ENCODE measurements at places on chromosomes 4 and X.
A peak's percentile ranks its signal among the peaks of the same experiment; 100 is the strongest.

DNA sequence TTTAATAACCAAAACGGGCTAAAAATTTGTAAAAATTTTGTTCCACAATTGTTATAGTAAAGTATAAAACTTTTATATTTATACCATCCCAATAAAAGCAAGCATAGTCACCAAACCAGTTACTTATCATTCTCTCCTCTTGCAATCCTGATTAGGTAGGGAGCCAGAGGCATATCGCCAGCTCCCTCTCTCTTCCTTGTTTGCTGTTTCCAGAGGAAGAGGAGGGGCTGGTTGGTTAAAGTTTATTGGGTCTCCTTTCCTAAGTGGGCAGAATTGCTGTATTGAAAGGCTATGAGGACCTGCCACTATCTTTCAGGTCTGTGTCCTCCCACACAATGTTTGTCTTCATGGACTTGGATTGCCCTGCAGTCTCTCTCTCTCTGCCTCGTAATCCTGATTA, 29.6 kb upstream of the BBS12 start:
- no peak for DNase-seq

GRCh38 chr4:121273191-121273590, 107.6 kb downstream of the QRFPR start:
- DNase-seq = no peak

- peak; percentile 50 for DNase-seq
Measured at GRCh38 chrX:96435378-96436035, 249.1 kb upstream of the DIAPH2 start.

DNA sequence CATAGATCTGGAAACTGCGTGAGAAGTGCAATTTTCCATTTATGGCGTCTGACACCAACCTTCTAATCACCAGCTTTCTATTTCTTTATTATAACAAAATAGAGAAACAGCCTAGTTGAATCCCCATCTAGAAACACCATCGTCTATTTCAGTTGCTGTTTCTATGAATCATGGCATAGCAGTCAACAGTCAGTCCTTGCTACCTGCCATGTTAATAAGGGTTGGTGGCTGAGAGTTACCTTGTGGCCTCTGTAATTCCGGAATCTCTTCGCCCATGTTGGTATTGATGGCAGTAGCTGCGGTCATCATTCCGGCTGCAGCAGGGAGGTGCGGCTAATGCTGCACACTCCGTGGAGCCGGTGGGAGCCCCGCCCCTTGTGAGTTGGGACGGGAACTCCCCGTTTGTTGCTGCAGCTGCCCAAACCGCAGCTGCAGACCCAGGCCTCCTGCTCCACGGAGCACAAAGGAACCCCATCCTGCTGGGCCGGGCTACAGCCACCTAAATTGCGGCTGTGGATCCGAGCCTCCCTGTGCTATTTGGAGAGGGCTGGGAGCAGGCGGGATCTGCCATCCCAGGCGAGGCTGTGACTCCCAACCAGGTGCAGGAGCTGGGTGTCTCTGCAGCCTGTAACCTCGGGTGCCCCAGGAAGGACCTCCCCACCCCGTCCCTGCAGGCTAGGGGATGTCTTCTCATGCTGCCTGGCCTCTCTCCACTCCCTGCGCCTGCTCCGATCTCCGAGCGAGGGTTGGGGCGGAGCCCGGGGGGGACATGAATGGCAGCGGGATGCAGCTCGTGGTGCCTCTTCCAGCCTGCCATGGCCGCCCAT, 115.4 kb upstream of the STK26 start:
- no peak for DNase-seq

DNA sequence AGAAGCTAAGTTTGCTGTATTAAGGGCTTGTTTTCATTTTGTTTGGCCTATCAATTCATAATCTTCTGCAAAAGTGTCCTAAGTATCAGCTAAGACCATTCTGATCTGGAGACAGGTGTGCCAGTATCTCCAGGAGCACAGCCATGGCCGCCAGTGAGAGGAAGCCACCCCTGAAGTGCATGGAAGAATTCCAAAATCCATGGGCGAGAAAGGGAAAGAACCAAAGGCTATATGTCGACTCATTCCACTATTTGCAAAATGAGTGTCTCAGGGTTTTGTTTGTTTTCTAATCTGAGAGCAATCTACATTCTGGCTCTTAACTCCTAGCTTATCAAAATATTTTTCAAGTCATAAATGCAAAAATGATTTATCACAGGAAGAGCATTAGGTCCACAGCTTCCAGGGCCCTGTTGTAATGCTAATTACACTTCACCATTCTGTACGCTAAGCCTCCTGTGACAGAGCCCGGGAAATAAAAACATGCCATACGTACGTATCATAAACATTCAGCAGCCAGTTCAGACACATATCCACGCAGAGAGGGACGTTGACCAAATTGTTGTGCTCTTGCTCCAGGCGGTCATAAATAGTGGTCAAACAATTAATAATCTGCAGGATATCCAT, 137.3 kb upstream of the FTHL17 start:
- DNase-seq = no peak

- no peak for DNase-seq
Measured at GRCh38 chrX:28552882-28553829, 34.1 kb upstream of the IL1RAPL1 start.

DNA sequence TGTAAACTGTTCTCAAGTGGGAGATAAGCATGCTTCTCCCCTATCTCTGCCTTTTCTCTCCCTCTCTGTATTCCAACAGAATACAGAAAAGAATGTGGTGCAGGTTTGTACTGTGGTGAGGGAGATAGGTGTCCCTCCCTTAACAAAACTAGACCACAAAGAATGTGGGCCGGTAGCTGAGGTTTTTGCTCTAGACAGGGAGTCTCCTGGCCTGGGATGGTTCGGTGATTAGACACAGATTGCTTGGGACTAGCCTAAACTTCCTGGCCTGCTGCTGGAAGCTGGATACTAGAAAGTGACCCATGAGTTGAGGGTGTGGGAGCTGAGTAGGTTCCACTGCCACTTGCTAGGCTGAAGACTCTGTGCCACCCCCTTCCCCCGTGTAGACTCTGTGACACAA, 143.0 kb downstream of the CXXC4 start:
- no peak for DNase-seq

DNA sequence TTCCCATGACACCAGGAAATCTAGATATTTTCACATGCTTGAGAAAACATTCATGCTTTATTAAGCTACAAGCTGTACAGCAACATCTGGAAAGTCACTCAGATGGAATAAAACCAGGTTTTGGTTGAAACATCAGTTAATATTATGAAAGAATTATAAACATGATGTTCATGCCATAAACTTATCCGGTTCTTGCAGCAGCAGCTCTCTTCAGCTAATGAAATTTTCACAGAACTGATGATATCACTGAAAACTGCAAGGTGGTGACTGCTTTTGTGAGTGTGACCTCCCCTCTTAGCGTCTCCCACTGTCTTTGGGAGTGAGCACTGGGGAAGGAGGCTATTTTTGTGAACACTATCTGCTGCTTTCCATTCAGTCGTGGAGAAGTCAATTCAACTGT, 56.9 kb downstream of the ARHGAP10 start:
- DNase-seq = no peak

DNA sequence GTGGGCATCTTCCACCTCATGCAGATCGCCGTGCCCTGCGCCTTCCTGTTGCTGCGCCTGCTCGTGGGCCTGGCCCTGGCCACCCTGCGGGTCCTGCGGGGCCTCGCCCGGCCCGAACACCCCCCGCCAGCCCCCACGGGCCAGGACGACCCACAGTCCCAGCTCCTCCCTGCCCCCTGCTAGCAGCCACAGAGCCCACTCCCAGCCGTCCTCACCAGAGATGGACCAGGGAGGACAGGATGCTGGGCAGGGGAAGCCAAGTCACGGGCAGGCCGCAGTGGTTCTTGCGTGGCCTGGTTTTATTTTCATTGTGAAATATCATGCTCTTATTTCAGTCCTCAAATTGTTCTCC, 15.1 kb downstream of the DGKQ start:
- no peak for DNase-seq

DNA sequence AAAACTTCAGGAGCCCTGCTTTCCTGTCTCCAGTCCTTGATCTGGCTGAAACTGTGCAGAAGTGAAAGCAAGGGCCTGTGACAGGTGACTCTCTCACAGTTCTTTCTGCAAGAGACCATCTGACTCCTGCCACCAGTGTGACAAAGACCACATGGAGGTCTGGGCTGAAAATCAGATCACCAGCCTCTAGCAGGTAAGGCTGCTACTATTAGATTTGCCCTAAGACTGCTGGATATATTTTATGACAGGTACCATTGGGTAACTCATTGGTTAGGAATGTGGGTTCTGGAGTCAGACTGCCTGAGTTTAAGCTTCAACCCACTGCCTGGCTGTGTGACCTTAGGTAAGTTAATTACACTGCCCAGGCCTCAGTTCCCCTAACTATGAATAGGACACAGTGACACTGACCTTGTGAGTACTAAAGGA, 163.3 kb upstream of the SLC7A11 start:
- DNase-seq = peak; percentile 12

GRCh38 chr4:82577451-82577850, 15.7 kb upstream of the TMEM150C start:
- no peak for DNase-seq

GRCh38 chrX:29453333-29453732, 762.0 kb upstream of the MAGEB2 start:
- DNase-seq = no peak

- DNase-seq = no peak
Measured at GRCh38 chr4:55838356-55838755, 15.1 kb upstream of the EXOC1 start.

- DNase-seq = no peak
Measured at GRCh38 chr4:43567644-43568043, 675.1 kb downstream of the GRXCR1 start.

Data from fibroblast of pulmonary artery (primary cell).